ENCODE measurements at places on chromosomes 6 and 20.
A peak's percentile ranks its signal among the peaks of the same experiment; 100 is the strongest.

GRCh38 chr6:13496513-13497190 lies 9.3 kb upstream of the GFOD1 start:
- no peak for ATAC-seq

- ATAC-seq, result no peak
Observed at GRCh38 chr20:24993337-24994185, 1.0 kb upstream of the APMAP start.

- peak; percentile 83 for ATAC-seq
Observed at GRCh38 chr6:156167625-156168071, 609.5 kb upstream of the ARID1B start.

DNA sequence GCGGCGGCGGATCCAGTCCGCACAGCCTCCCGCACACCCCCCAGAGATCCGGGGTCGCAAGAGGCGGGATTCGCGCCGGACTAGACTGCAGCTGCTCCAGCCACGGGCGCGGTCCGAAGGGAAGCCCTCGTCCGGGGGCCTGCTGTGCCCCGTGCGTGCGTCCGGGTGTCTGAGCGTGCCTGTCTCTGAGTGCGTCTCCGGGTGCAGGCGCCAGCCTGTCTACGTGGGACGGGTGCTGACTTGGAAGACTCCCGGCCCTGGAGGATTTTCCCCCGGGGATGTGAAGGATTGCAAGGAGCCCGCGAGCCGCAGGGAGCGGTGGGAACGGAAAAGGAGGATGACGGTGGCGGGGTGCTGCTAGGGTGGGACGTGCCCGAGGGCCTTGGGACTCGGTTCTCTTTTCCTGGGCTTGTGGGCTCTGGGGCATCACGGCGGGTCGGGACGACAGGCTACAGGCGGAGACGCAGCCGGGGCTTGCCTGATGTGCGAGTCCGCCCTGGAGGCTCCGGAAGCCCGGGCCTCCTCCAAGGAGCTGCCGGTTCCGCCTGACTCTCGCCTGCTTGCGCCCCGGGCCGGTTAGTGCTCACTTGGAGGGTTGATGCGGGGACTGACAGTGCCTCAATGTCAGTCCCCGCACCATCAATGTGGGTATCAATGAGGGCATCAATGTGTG lies 5.7 kb downstream of the MAFB start:
- peak; percentile 34 for ATAC-seq

DNA sequence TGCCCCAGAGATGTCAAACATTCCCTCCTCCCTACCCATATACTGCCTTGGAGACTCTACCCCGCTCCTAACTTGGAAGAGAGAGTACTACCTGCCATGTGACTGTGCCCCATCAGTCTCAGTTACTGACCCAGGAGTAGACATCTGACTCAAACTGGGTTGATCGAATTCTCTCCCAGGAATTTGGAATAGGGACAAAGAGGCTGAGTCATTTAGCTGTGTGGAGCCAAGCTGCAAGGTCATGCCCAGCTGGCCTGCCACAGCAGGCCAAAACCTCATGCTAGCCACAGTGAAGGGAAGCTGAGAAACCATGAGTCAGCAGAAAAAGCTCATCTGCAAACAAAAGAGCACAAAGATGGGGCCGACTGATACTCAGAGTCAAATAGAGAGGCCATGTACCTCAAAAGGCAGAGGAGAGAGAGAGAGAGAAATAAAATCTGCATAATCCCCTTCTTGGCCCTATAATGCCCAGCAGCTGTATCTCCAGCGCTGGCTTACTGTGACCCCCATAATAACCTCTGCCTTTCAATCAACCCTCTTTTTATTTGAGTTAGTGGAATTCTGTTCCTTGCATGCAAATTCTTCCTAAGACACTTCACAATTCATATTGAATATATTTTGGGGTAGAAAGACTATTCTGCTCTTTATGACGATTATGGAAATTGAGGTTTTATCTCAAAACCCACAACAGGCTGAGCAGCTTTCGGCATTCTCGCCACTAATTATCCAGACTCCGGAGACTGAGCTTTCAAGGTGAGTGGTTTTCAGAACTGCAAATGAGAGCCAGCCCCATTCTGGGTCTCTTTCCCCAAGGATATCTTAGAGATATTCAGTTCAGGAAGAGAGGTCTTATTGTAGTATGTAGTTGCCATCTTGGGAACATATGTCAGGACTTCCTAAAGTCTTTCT lies 21.4 kb upstream of the AKIRIN2 start:
- ATAC-seq, result peak; percentile 83

GRCh38 chr6:31836474-31837368 lies 9.2 kb downstream of the HSPA1B start:
- no peak for ATAC-seq

DNA sequence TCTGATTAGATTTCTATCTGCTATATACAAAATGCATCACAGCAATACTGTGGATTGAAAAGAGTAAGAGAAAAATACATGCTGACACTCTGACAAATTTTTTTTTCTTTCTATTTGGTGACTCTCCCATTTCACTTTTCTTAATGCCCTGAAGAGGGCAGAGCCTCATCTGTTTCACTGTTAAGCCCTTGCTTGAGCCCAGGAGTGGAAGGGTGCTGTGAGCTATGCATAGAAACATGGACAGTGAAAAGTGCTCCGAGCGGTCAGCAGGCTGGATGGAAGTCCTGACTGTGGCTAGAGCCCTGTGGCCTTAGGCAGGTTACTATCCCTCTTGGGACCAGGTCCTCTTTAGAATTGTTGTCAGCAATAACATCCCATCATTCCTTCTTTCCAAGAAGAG lies 17.4 kb upstream of the CSE1L start:
- ATAC-seq, result no peak

GRCh38 chr6:148996815-148997214 lies 250.0 kb downstream of the UST start:
- no peak for ATAC-seq

GRCh38 chr6:5175635-5176034 lies 85.1 kb downstream of the LYRM4 start:
- no peak for ATAC-seq

- no peak for ATAC-seq
Observed at GRCh38 chr6:87905101-87905641, 142.5 kb upstream of the SPACA1 start.

DNA sequence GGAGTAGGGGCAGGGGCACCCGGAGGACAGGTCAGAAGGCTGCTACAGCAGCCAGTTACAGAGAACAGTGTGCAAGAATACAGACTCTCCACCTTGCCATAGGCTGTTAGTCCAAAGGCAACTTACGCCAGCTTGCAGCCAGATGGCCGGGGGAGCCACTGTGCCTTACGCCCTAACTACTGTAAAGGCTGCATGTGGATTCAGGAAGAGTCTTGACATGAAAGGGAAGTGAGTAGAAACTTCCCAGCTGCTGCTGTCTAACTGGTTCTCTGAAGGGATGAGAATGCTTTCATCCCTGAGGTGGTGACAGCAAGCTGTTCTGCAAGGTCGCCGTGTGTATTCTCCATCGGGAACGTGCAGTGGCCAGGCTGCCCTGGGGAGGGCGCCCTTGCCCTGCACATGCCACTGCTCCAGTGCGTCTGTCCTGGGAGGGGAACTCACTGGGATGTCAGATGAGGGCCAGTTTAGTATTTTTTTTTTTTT lies 46.1 kb downstream of the LYRM4 start:
- ATAC-seq, result peak; percentile 55

Measured in gastroesophageal sphincter (tissue), 4 donors.